ENCODE measurements at places on chromosomes 1 and 21.
A peak's percentile ranks its signal among the peaks of the same experiment; 100 is the strongest.

GRCh38 chr1:3170561-3171453 lies 101.8 kb downstream of the PRDM16 start:
- peak; percentile 87 for DNase-seq

DNA sequence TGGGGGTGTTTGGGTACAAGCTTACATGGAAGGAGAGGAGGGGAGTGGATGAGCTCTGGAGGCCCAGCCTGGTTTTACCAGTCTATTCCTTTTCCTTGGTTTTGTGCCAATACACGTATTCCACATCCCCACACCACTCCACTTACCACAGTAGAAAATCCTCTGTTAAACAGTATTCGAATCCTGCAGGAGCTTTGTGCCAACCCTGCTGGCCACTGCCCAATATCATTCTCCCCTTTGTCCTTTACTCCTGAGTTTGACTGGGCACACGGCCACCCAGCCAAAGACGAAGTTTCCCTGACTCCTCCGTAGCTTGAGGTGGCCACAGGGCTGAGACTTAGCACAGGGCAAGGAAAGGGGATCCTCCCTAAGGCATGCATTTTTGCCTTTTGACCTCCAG lies 61.6 kb downstream of the TMCO4 start:
- no peak for DNase-seq

DNA sequence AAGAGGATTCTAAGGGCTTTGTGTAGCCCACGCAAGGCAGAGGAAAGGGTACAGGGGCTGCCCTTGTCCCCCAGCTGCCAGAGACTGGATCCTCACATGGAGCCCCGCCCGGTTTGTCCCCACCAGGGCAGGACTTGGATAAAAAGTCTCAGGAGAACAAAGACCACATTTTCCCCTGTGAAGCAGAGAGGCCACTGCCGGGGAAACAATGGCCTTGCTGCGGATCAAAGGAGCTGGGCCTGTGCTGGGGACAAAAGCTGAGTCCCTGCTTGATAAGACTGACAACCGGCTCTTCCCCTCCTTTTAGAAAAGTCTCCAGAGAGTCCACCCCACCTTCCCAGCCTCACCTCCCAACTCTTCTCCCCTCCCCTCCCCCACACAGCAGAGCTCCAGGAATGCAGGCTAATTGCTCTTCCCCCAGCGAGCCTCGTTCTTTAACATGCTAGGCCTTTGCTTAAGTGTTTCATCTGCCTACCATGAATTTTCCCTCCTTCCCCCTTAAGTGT lies 142.4 kb downstream of the PLPP3 start:
- no peak for DNase-seq

DNA sequence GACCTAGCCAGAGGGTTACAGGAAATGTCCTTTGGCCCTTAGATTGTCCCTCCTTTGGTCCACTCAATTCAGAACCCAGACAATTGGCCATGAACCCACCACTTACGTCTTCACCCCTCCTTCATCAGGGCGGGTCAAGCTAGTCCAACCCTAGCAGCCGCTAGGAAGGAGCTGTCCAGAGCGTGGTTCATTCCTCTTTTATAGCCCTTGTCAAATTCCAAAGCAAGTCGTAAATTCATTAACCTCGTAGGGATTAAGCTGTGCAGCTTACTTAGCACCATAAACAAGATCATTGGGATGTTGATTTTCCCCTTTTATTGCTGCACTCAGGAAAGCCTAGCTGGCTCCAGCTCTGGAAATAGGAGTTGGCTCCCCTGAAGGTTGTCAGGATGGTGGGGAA lies 90.1 kb downstream of the TMEM53 start:
- no peak for DNase-seq

DNA sequence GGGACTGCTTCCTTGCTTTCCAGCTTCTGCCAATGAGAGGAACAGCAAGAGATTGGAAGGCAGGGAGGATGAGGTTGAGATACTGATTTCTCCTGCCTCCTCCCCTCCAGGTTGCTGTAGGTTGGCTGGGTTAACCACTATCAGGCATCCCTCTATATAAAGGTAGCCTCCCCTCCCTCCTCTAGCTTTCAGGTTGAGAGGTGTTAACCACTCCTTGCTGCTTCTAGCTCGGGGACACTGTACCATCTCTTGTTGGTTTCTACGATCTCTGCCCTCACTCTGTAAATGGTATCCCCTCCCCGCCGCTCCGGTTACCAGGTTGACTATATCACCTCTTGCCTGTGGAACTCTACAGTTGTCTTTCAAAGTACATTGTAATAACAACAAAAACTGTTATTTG lies 16.7 kb downstream of the LPAR3 start:
- no peak for DNase-seq

DNA sequence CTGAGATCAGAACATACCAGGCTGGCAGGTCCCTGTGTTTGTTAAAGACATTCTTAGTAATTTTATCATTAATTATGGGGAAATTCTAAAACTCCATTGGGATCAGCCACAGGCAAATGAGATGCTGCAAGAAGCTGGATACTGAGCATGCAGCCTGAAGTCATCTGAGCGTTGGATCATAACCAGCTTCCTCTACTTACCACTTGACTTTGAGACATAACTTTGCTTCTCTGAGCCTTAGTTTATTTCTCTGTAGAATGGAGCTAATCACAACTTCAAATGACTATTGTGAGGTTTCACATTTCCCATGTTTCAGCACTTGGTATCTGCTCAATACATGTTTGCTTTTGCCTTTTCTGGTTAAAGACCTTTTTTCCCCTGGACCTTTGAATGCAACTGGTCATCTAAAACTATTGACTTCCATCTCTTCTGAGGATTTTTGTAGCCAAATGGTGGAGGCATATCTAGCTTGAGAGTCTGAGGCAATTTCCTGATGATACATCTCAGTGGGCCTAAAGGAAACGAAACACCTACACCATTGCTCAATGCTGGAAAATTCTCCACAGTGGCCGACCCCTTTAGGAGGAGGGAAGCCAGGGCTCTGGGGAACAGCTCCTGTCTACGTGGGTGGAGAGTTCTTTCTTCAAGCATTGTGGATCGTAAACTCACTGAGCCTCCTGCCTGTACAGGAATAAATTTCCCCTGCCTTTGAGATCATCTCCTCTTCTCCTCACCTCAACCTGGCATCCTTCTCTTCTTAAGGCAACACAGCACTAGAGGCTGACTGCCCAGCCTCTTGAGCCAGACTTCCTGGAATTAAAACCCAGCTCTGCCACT lies 109.1 kb upstream of the HOOK1 start:
- no peak for DNase-seq

GRCh38 chr1:215636258-215636965 lies 69.3 kb downstream of the KCTD3 start:
- no peak for DNase-seq

- DNase-seq: no peak
These were observed 229.7 kb upstream of the IRF2BP2 start for GRCh38 chr1:234839663-234840062.

DNA sequence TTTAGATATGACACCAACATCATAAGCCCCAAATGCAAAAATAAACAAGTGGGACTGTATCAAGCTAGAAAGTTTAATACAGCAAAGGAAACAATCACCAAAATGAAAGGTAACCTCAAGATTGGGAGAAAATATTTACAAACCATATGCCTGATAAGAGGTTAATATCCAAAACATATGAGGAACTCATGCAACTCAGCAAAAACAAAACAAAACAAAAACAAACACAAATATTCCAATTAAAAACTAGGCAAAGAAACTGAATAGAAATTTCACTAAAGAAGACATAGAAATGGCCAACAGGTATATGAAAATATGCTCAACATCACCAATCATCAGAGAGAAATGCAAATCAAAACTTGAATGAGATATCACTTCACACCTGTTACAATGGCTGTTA lies 116.5 kb upstream of the ATP1B1 start:
- no peak for DNase-seq

- DNase-seq: no peak
These were observed 40.0 kb downstream of the RCAN1 start for GRCh38 chr21:34574601-34575529.

DNA sequence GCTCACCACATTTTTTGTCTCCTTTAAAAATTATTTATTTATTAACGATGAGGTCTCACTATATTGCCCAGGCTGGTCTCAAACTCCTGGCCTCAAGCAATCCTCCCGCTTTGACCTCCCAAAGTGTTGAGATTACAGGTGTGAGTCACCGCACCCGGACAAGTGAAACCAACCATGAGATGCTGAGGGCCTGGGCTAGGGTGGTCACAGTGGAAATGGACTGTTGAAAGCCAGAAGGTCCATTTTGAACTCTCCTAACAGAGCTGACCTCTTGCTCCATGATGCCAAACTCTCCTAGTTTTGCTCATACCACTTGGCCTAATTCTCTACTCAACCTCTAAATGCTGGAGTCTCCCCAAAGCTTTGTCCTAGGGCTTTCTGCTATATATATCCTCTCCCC lies 109.1 kb downstream of the SLC45A1 start:
- DNase-seq: no peak

- no peak for DNase-seq
These were observed 34.5 kb upstream of the CSF3R start for GRCh38 chr1:36517011-36517771.

DNA sequence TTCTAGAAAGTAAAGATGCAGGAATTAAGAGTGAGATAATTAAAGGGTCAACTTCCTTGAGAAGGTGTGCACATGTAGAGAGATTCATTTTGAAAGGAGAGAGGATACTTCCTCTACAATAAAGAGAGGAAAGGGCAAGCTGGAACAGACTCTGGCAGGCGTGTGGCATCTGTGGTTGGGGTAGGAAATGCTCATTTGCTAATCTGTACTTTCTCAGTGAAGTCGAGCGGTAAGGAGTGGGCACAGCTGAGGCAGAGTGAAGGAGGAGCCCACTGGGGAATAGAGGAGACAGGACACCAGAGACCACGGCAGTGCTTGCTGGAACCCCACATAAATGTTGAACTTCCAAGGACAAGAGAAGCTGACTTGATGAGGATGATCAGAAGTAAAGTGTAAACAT lies 49.1 kb downstream of the PCSK9 start:
- no peak for DNase-seq

DNA sequence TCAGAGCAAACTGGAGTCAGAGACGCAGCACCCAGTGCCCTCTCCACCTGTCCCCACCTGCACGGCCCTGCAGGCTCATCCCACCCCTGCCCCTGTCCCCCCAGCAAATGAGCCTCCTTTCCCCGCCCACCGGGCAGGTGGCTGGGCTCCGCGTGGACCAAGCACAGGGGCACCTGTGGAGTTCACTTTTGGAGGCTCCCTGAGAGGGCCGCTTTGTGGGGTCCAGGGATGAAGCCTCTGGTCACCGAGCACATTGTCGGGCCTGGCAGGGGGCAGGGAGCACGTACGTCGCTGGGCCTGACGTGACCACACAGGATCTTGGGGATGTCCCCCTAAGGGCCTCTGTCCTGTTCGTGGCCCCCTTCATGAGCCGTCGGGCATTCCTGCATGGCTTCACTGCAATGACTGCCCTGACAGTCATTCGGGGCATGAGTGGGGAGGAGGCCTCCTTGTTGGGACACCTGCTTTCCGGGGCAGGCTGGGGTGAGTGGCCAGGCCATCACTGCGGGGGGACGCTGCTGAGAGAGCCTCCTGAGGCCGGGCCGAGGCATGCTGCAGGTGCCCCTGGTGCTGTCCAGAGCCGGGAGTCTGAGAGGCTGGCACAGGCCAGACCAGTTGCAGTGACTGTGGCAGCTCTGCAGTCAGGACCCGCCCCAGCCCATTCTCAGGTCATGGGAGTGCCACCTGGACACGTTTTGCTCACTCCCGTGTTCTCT lies 19.7 kb downstream of the SLX9 start:
- no peak for DNase-seq

DNA sequence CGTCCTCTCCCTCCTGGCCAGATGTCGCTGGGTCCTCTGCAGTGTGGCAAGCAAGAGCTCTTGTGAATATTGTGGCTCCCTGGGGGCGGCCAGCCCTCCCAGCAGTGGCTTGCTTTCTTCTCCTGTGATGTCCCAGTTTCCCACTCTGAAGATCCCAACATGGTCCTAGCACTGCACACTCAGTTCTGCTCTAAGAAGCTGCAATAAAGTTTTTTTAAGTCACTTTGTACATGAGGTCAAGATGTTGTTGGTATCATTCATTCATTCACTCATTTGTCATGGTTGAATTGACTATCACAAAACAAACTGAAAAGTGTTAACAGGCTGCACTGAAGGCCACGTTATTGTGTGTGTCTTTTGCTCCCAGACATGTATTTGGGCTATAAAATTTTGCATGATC lies 8.2 kb upstream of the PADI6 start:
- DNase-seq: no peak

DNA sequence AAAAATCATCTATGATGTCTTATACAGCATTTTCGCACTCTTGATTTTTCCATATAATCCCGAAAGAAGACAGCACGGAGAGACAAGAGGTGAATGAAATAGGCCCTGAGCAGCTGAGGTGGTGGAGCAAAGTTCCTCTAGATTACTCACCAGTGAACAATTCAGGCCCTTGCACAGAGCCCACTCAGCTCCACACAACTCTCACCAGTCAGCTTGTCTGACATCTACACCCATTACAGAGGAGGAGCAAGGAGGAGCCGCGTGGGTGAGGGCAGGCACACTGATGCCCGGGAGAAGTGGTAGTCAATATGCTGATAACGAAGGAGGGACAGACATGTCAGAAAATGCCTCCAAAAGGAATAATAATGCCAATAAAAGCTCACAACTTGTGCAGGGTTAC lies 59.9 kb downstream of the DNM3 start:
- no peak for DNase-seq

DNA sequence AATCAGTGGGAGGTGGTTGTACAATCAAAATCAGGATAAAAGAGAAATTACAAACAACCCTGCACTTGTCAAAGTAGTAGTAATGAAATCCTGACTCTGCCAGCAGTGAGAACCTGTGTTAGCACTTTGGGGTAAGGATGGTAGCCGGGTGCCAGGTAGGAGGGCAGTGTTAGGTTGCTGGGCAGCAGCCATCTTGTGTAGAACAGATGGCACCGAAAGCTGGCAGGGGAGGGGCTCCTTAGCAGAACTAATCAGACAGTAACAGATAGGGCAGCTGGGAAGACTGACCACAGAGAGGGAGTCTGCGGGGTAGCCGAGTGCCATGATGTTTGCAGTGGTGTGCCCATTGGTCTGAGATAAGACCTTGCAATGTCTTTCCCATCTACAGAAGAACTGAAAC lies 137.3 kb downstream of the SDCCAG8 start:
- no peak for DNase-seq

- no peak for DNase-seq
These were observed 517 bp downstream of the IPO13 start for GRCh38 chr1:43947061-43947873.

GRCh38 chr1:186865253-186865652 lies 36.5 kb downstream of the PLA2G4A start:
- no peak for DNase-seq

DNA sequence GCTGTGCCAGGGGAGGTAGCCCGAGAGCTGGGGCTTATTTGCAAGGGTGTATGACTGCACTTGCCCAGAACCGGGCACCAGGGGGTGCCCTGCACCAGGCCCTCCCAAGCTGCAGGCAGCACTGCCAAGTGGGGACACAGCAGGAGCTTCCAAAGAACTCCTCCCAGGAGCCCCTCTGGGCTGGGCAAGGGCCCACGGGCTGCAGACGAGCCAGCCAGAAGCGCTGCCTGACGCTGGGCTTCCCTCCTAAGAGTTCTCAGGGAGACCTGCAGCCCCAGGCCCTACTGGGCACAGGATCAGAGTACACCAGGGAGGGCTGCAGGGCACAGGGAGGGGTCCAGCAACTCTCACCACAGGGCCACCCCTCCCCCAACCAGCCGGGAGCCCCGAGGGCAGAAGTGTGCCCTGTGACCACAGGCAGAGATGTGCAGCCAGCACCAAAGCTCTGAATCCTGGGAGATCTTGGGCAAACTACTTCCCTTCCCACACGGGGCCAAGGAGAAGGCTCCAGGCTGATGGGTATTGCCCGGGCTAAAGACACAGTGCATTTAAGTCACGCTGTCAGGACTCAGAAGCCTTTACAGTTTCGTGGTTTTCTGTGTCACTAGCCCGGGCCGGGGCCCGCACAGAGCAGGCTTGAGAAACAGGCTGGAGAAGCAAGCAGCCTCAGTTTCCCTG lies 63.4 kb downstream of the KCNAB2 start:
- peak; percentile 26 for DNase-seq

Measured in NCI-H1105 (cell line).